ENCODE measurements at places on chromosomes 6 and 20.

DNA sequence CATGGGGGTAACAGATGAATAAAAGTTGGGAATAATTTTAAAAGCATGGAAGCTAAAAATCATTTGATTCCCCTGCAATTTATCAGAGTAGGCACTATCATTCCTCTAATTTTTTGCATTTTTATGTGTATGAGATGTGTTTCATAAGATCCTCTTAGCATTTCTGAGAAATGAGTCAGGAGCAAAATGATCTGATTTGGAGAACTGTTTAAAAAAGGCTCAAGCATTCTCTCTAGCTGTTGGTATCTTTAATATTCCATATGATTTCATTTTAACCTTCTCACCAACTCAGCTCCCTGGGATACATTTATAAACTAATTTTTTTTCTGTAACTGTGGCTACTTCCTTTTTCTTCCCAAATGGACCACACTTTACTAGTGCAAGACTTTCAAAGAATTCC is 60.9 kb downstream of the MCHR2 start:
- DNase-seq, result peak; percentile 24

- DNase-seq, result peak; percentile 24
Measured at GRCh38 chr6:161407115-161407514, 133.3 kb upstream of the AGPAT4 start.

DNA sequence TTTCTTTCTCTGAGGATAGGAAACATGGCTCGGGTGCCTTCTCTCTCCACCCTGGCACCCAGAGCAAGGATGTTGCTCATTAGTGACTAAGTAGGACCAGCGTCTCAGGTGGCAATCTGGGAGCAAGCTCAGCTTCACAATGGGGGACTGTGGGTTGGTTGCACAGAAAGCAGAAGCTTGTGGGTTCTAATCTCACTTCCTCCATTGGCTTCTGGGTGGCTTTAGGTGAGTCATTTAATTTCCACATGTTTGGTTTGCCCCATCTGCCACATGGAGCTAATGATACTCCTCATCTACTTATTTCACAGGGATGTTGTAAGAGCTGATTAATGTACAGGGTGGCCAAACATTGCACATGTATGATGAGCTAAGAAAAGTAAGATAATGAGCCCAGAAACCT is 54.8 kb upstream of the AKIRIN2 start:
- peak; percentile 18 for DNase-seq

- no peak for DNase-seq
Measured at GRCh38 chr6:34657037-34657306, 39.6 kb downstream of the ILRUN start.

DNA sequence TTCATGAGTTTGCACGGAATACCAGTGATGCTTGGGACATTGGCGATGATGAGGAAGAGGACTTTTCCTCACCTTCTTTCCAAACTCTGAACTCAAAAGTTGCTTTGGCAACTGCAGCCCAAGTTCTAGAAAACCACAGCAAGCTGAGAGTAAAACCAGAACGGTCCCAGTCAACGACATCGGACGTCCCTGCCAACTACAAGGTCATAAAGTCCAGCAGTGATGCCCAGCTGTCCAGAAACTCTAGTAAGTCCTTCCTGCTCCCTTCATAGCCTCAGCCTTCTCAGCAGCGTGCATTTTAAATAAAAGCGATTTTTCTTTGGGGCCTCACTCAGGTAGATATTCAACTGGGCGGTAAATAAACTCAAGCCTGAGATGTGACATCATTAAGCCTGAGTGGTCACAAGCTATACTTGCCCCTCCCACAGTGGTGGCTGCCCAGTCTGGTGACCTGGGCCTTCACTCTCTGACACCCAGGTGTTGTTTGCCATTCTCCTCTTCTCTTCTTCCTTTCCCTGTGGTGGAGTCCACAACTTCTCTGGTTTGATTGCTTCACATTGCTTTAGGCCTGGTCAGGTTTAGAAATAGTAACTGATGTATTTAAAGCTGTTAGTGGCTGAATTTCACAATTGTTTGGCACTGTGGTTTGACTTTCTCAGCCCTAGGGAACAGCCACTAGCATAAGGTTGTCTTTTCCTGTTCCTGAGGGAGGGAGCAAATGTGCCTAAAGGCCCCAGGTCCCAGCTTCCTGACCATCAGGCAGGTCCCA is 21.6 kb upstream of the TMEM217 start:
- DNase-seq, result no peak

- no peak for DNase-seq
Measured at GRCh38 chr6:149560736-149561135, 5.4 kb upstream of the GINM1 start.

- DNase-seq, result no peak
Measured at GRCh38 chr6:7568021-7568420, 22.0 kb upstream of the SNRNP48 start.

DNA sequence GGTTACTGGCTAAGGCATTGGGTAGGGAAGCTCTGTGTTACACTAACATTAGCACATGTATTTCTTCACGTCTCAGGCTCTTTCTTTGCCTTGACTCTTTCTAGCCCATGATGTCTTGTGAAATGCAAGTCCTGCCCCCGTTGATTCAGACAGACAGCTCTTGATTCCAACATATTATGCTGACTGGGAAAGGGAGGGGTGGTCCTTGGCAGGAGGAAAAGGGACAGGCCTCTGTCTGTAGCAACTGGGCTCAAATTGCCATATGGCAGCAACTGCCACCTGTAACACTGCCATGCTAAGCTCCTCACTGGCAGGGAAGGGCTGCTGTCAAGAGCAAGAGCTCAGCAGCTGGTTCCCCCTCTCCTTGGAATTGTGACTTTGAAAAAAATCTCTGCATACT is 5.7 kb upstream of the KCNK15 start:
- no peak for DNase-seq

DNA sequence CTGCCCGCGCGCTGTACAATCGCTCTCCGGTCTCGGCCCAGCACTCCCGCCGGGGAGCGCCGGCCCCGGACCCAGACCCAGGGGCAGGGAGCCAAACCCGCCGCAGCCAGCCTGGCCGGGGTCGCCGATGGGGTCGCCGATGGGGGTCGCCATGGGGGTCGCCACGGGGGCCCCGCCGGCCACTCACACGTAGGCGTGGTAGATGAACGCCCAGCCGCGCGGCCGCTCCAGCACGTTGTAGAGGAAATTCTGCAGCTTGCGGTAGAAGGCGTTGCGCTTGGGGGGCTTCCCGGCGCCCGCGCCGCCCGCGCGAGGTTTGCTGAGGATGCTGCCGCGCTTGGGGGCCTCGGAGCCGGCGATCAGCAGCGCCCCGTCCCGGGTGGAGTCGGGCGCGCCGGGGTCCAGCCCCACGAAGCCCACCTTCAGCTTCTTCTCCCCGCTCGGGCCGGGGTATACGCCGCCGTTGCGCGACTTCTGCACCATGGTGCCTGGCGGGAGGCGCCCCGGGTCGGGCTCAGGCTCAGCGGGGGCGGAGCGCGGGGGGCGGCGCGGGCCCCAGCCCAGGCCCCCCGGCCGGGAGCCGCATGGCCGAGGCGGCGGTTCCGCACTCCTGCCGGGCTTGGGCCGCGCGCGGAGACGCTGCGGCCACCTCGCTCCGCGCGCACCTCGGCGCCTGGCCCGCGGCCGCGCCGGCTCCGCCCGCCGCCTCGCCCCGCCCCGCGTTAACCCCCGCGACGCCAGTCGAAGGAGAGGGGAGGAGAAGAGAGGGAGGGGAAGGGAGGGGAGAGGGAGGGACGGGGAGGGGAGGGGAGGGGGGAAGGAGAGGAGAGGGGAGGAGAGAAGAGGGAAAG is at the start of gene KCNQ2:
KCNQ2 (minus strand) TSS at position 675 of the 851 bp plus-strand sequence; CDS start at position 483, 192 bp downstream.
- DNase-seq, result no peak

- no peak for DNase-seq
Measured at GRCh38 chr20:187733-188132, 1.8 kb downstream of the DEFB128 start.

DNA sequence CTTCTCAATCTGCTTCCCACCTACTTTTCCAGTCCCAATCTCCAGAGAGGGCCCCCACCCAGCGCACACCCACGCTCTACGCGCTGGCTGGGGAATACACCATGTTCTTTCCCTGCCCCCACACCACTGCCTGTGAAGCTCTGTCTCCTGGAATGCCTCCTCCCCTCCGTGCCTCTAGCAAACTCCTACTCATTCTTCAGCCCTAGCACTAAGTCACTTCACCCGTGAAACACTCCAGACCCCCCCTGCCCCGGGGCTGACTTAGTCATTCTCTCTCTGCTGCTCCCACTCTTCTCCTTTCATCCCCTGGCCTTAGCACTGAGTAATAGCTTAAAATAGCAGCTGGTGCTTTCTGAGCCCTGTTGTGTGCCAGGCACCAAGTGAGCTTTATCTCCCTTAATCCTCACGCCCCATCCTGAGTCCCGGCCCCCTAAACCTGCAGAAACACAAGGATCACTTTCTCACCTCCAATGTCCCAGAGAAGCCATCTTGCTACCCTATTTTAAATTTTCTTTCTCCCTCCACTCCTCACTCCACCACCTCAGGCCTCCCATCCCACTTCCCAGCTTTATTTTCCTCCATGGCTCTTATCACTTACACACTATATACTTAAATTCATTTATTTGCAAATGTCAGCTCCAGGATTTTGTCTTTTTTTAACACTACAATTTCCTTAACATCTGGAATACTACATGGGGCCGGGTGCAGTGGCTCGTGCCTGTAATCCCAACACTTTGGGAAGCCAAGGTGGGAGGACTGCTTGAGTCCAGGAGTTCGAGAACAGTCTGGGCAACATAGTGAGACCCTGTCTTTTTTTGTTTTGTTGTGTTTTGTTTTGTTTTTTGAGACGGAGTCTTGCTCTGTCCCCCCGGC is 6.3 kb upstream of the PARD6B start:
- DNase-seq, result peak; percentile 93

- DNase-seq, result no peak
Measured at GRCh38 chr20:44532981-44533331, 11.1 kb upstream of the SERINC3 start.

DNA sequence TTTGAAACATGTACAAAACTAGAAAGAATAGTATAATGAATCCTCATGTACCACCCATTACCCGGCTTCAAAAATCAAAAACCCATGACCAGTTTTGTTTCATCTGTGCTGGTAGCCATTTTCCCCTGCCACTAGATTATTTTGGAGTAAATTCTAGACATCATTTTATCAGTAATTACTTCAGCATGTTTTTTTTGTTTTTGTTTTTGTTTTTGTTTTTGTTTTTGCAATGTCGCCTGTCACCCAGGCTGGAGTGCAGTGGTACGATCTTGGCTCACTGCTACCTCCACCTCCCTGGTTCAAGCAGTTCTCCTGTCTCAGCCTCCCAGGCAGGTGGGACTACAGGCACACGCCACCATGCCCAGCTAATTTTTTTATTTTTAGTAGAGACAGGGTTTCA is 8.0 kb upstream of the PKIG start:
- DNase-seq, result no peak

- DNase-seq, result no peak
Measured at GRCh38 chr6:26240157-26241032, 124.6 kb upstream of the BTN3A2 start.

DNA sequence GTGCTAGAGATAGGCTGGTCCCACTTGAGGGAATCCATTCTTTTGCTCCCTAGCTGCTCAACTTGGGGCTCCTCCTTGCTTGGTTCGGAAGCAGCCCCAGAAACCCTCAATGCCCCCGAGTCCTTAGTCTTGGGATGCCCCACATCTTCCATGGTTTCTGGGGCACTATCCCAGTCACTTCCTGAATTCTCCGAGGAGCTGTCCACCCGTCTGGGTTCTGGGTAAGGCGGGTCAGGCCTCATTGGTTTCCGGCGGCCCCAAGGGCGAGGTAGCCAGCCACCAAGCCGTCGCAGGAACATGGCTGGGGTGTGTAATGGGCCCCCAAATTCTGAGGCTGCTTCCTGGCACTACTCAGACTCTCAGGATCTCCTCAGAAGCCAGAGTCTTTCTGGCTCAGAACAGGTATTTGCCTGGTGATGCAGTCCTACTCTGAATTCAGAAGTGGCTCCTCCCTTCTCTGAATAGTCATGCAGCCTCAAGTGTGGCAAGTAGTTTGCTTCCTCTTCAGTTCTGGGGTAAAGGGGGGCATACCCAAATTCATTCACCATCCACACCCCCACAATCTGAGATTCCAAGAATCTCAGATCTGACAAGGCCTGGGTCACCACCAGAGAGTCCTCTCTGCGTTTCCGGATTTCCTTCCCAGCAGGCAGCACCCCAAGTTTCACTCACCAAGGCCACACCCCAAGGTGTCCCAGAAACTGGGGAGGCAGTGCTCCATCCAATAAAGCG is 763 bp downstream of the C6orf47 start:
- DNase-seq, result peak; percentile 38

DNA sequence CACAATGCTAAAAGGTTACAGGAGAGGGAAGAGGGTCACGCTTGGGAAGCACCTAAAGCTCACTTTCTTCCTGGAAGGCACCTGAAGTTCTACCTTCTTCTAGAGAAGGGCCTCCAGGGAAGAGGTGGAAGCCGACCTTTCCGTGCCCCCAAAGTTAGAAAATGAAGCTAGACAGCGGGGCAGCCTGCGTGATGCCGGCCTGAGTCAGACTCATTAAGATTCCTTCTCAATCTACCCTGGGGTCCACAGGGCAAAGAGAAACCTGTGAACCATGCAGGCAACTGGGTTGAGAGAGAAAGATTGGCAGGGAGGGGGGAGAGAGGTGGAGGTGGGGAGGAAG is 54.8 kb upstream of the CCDC167 start:
- DNase-seq, result peak; percentile 80

DNA sequence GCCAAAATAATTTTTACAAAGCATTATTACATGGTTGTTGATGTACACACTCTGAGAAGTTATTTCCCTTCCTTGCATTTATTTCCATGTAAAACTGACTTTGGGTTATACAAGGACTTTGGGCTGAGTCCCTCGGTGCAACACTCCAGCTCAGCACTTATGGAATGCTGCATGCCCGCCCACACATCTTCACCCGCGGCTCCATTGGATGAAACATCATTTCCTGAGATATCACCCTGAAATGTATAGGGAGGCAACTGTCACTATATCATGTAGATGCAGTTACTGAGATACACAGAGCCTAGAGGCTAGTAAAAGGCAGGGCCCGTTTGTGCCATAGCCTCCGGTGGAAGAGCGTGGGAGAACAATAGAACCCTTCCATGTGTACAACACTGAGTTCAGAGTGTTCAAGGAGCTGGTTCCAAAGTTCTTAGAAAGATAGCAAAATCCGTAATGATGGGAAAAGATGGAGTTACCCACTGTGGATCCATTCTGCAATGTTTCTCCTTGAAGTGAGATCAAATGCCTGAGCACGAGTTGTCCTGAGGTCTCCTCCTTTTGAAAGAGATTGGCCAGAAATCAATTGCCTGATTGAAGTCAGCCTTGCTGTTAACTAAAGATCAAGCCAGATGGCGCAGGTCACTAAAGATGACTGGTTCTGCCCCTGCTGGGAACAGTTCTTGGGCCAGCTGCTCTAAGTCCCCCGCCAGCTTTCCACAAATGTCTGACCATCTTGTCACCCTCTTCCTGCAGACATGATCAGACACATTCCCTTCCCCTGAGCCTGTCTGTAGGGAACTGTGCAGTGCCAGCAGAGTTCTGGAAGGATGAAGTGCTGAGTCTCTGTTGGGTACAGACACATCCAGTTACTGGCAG is 100.9 kb upstream of the IYD start:
- peak; percentile 85 for DNase-seq
